ENCODE measurements at places on chromosomes 5 and 9. TPM values are rescaled to one million over a fixed set of nuclear protein-coding genes. Genes with fewer than 3 reads are reported as not detected.

DNA sequence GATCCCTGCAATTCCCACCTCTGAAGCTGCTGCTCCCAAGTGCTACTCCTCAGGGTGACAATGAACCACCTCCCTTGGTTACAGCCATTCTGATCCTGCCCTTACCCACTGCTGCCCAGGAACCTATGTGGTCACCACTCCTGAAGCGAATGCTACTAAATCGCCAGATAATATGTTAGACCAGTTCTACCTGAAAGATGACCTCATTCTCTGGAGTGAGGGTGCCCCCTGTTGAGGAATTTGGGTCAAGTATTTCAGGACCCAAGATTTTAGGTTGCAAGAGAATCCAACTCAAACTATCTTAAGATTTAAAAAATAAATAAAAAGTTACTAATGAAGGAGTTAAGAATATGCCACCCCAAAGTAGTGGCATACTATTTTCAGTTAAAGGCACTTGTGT lies 5.8 kb upstream of the SNAPC3 start:
- no peak for DNase-seq
- H3K4me1 ChIP-seq, result no peaks in the 10 kb centered on the region
- H3K27ac ChIP-seq, result no peak overlapping the region
- no peak overlapping the region for H3K4me3 ChIP-seq
- H3K27me3 ChIP-seq, result no peaks in the 10 kb centered on the region

- H3K27ac ChIP-seq, result no peak overlapping the region
- no peaks in the 10 kb centered on the region for H3K36me3 ChIP-seq
- no peaks in the 10 kb centered on the region for H3K4me1 ChIP-seq
- H3K4me3 ChIP-seq, result no peak overlapping the region
- DNase-seq, result no peak
Measured at GRCh38 chr9:17166346-17166745, 31.5 kb downstream of the CNTLN start.

DNA sequence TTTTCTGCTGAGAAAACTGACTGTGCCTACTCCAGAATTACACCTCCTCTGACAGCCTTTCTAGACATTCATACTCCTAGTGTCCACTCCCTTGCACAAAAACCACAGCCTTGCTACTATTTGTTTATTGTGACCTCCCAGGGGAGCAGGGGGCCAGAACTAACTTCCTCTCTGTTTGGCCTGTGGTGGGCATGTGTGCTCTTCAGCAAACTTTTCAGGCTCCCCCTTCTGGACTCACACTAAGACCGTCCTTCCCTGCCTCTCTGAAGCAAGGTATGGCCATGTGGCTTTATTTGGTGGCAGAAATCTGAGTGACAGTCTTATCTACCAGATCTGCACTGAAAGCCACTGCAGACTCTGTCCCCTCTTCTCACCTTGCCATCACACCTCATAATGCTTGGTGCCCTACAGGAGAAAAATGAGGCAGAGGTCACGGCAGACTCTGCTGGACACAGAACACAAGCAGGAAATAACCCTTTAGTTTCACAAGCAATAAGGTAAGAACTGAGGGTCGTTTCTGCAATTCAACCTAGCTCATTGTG lies 28.2 kb downstream of the LIFR start:
- peaks cover 34% of the 10 kb centered on the region for H3K36me3 ChIP-seq
- no peak overlapping the region for H3K4me3 ChIP-seq
- H3K4me1 ChIP-seq, result no peaks in the 10 kb centered on the region
- H3K27me3 ChIP-seq, result no peaks in the 10 kb centered on the region
- DNase-seq, result no peak

- no peak overlapping the region for H3K27ac ChIP-seq
- H3K27me3 ChIP-seq, result no peaks in the 10 kb centered on the region
- no peak for DNase-seq
Measured at GRCh38 chr5:127994087-127994660, 89.4 kb upstream of the SLC12A2 start.

DNA sequence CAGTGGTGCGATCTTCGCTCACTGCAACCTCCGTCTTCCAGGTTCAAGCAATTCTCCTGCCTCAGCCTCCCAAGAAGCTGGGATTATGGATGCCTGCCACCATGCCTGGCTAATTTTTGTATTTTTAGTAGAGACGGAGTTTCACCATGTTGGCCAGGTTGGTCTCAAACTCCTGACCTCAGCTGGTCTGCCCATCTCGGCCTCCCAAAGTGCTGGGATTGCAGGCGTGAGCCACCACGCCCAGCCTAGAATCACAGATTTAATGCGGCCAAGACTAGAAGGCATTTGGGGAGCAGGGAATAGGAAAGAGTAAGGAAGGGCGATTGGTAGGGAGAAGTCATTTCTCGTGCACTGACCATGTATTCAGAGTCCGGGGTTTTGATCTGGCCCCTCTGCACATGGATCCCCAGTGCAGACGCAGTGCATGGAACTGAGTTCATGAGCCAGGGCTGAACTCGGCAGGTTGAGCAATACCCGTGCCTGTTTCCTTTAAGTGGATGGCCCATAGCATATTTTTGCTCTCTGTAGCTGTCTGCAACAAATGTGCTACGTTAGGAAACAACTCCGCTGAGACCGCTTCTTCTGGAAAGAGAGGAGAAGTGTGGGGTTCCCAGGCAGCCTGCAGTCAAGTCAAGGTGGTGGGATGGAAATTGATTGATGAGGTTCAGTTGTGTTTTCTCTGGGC lies 3.4 kb upstream of the HMCN2 start:
- H3K4me3 ChIP-seq, result no peak overlapping the region
- peaks cover 41% of the 10 kb centered on the region for H3K4me1 ChIP-seq
- peak; percentile 62 for DNase-seq
- no peaks in the 10 kb centered on the region for H3K27me3 ChIP-seq
- no peaks in the 10 kb centered on the region for H3K36me3 ChIP-seq
- H3K27ac ChIP-seq, result peak overlapping the region; percentile 84

BARHL1 gene
- not detected for total RNA-seq

ANKRD34B gene
- total RNA-seq, result not detected

TMEM252 gene
- not detected for total RNA-seq

FAM163B gene
- 1.5 TPM for total RNA-seq
